ENCODE measurements at places on chromosomes 11 and 22.
A peak's percentile ranks its signal among the peaks of the same experiment; 100 is the strongest.

- DNase-seq: no peak
These were observed 8.8 kb downstream of the TBX1 start for GRCh38 chr22:19769393-19769715.

GRCh38 chr11:104338186-104338585 lies 174.2 kb upstream of the PDGFD start:
- DNase-seq: no peak

- no peak for DNase-seq
These were observed 14.6 kb upstream of the SH3BP1 start for GRCh38 chr22:37624876-37625275.

DNA sequence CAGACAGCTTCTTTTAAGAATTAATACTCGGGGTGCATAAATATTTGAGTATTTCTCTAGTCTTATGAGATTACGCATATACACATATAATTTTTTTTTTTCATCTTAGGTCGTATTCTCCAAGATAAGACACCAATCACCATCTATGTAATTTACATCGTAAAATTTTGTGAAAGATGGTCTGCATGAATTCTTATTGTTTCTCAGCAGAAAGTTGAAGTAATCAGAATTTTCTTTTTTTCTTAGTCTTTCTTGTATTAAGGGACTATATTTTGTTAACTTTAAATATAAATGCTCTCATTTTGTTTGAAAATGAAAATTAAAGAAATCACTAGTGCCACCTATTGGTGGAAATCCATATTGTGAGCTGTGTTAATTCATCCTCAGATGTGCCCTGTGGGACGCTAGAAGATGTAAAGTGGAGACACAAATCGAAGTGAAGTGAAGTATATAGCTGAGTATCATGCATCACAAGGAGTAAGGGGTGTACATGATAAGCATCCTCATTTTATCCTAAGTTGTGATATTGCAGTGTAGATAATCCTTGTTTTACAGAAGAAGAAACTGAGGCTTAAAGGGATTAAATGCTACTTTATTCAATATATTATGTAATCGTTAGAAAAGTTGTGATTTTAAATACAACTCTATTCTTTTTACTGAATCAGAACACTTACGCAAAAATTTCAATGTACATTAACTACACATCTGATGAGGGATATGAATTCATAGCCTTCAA lies 2084.3 kb downstream of the LRRC4C start:
- no peak for DNase-seq

GRCh38 chr11:87173185-87174039 lies 135.7 kb downstream of the TMEM135 start:
- DNase-seq: no peak

DNA sequence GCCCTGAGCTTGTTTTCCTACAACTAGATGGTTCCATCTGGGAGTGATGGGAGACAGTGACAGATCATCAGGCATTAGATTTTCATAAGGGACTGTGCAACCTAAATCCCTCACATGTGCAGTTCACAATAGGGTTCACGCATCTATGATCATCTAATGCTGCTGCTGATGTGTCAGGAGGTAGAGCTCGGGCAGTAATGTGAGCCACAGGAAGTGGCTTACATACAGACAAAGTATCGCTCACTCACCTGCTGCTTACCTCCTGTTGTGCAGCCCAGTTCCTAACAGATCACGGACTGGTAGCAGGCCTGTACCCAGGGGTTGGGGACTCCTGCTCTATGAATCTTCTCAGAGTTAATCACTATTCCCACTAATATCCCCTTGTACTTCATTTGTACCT lies 12.4 kb downstream of the AAMDC start:
- no peak for DNase-seq

DNA sequence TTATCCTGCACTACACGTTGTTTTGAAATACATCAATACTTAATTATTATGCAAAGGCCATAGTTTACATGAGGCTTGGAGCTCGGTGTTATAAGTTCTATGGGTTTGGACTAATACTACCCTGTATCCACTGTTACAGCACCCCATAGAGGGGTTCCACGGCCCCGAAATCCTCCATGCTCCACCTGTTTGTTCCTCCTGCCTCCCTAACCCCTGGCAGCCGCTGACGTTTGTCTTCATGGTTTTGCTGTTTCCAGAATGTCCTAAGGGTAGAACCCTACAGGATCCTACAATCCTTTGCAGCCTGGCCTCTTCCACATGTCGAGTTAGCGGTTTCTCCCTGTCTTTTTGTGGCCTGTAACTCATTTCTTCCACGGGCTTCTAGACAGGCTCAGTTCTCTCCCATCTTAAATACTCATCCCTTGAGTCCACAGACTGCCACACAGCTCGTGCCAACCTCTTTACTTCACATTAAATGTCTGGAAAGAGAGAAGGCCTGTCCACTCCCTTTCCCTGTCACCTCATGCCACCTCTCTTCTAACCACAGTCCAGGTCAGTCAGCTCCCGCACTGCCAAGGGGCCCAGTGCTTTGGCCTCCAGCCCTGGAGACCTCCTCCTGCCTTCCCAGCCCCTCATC lies 42.4 kb upstream of the TH start:
- no peak for DNase-seq

DNA sequence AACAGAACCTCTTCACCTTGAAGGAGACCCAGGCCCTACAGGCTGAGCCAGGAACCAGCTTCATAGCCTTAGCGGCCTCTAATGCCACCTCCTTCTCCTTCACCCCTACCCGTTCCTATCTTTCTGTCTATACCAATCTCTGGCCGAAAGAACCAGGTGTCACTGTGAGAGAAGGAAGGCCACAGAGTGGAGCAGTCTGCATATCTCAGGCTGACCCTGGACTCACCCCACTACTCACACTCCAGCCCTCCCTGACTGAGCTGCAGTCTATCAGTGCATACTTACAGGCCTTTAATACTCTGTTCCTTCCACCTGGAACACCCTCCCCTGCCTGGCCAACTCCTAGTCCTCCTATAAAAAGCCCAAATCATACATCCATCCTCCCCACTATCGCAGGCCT lies 32.7 kb downstream of the ARAP1 start:
- DNase-seq: no peak

DNA sequence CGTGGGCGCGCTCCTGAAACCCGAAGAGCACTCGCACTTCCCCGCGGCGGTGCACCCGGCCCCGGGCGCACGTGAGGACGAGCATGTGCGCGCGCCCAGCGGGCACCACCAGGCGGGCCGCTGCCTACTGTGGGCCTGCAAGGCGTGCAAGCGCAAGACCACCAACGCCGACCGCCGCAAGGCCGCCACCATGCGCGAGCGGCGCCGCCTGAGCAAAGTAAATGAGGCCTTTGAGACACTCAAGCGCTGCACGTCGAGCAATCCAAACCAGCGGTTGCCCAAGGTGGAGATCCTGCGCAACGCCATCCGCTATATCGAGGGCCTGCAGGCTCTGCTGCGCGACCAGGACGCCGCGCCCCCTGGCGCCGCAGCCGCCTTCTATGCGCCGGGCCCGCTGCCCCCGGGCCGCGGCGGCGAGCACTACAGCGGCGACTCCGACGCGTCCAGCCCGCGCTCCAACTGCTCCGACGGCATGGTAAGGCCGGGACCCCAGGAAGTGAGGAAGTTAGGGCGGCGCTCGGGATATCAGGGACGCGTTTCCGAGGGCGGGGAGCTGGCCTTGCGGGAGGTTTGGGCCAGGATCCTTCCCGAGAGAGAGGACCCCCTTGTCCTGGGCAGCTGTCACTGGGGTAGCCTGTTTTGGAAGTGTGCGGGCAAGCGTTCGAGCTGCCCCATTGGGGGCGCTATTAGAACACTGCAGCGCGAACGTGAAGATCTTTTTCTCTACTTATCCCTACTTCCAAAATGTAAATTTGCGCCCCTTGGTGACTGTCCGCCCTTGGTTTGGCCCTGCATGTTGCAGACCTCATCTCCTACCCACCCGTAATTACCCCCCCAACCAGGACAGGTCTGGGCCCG lies 796 bp downstream of the MYOD1 start:
- no peak for DNase-seq

GRCh38 chr11:88016392-88017170 lies 158.7 kb downstream of the RAB38 start:
- DNase-seq: peak; percentile 2

DNA sequence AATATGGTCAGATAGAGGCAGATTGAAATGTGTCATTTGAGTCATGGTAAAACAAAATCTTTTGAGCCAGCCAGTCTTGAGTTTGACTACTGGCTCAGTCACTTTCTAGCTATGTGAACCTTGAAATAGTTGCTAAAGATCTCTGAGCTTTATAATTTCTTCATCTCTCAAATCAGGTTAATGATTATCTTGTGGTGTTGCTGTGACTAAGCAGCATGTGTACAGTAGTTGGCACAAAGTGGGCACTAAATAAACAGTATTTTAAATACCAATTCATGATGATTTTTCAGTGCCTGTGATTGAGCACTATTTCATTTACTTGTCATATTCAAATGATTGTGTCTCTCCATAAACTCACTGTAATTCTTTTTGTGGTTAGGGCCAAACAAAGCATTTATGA lies 70.8 kb downstream of the RAB38 start:
- DNase-seq: no peak

DNA sequence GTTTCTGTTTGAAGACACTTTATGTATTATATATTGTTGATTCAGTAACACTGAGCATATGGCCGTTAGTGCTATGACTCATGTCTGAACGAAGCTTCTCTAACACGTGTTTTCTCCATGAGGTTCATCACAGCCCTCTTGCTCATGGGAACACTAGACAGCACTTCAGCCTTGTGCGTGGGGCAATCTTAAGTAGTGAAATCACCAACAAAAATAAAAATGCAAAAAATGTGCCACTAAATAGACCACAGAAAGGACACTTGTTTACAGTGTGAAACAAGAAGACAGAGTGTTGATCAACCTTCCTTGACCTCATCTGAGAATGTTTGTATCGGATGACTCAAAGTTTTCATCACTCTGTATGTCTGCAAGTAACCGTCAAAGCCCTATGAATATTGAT lies 94.5 kb downstream of the FDX1 start:
- DNase-seq: no peak

DNA sequence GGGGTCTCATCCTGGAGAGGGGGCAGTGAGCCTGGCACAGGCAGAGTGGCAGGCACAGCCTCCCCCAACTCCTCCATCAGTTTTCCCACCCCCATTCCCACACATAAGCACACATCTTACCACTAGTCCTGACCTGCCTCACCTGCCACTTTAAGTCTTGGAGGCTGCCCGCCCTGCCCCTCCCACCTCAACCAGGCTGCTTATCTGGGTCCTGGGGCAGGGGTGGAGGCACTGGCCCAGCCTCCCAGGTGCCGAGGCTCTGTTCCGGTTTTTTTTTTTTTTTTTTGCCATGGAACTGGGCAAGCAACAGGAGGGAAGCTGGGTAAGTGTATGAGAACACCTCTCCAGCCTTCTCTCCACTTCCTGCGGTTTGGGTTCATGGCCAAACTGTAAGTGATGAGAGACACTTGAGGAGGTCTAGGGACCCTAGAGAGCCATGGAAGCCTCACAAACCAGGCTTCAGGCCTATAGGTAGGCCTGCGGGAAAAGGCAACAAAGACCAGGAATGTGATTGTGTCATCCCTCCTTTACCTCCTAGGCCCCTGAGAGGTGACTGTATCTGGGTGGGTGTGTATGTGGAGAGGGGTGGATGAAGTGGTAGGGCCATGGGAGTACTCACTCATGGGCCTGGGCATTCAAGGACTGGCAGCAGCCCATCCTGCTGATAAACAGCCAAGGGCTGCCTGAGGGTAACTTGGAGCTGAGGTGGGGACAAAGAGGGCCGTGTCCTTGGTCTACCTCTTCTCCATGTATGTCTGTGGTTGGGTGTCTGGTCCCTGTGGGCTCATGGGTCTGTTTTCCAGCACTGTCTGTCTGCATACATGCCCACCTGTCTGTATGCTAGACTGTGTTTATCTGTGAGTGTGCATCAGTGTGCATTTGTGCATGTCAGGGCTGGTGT lies 22.6 kb downstream of the PHLDB1 start:
- no peak for DNase-seq

DNA sequence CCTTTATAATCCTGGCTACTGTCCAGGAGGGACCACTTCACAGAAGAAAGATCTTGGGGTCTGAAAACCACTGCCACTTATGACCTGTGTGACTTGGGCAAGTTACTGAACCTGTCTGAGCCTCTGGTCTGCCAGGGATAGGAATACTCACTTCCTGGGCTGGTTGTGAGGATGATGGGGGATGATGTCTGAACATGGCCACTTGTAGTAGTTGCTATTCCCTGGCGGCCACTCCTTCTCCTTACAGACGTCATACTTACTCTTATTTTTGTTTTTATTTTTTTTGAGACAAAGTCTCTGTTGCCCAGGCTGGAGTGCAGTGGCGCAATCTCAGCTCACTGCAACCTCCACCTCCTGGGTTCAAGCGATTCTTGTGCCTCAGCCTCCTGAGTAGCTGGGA lies 26.1 kb downstream of the CD82 start:
- no peak for DNase-seq

DNA sequence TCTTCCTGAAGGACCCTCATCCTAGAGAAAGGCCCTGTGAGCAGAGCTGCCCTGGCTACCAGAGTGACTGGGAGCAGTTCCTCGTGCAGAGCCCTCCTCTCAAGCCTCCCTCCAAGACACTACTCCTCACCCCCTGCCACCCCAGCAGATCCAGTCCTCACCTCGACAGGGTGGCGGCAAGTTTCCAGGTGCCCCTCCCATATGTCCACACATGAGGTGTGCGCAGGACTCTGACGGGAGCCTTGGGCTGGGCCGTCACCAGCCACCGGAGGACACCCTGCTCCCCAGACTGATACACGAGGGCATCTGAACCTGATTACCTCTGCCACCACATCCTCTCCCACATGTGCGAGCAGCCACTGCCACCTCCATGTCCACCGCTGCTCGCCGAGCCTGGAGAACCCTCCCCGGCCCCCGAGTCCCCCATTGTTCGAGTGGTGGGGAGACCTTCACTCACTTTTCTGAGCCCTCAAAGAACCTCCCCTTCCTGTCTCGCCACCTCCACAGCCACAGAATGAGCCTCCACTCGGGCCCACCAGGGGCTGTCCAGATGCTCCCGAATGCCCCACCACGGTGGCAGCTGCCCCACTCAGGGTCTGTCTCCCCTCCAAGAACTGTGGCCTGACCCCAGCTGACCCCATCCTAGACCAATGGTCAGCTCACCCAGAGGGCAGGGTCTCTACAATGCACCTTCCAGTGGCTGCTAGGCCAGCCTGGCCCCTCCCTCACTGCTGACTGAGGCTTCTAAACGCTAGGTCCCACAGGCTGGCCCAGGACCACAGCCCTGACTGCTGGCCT lies 62.5 kb downstream of the DGCR2 start:
- DNase-seq: no peak

GRCh38 chr11:132933703-132934102 lies 598.6 kb downstream of the OPCML start:
- DNase-seq: no peak

- no peak for DNase-seq
These were observed 53.0 kb downstream of the SIK3 start for GRCh38 chr11:117045196-117045595.

GRCh38 chr11:15199693-15200092 lies 85.0 kb downstream of the INSC start:
- DNase-seq: no peak

DNA sequence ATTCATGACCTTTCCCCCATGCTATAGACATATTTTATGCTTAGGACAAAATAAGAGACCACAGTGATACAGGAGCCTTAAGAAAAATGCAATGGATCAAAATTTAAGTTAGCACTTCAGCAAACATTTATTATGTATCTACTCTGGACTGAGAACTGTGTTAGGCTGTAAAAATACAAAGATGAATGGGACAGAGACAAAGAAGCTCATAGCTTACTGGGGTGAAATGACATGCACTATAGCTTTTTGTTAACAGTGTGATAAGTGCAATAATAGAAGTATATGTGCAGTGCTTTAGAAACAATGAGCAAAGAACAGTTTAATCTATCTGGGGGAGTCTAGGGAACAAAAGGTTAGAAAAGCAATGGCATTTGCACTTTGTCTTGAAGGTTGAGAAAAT lies 1543.1 kb downstream of the FAM181B start:
- no peak for DNase-seq

All from germinal center (tissue), 1 donor.